HTR-8/SVneo (cell line): ENCODE measurements at places on chromosomes 12 and 14.

DNA sequence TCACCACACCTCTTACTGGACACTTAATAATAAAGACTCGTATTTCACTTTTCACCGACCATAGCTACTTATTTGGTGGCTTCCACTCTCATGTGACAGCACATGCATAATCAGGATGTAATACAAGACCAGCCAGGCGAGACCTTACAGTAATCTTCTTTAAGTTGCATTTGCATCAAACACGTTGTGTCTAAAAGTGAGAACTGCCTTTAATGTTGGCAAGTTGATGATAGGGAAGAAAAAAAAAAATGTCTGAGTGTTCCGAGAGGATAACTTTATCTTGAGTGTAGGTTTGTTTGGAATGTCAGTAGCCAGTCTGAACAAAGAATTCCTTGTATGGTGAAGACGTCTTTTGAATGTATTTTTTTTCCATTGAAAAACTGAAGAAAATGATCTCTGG is 440.4 kb downstream of the ADAMTS20 start:
- DNase-seq = no peak

GRCh38 chr12:49894751-49895148 is 8.9 kb downstream of the FAIM2 start:
- no peak for DNase-seq

GRCh38 chr12:58381546-58381945 is 440.2 kb downstream of the ATP23 start:
- no peak for DNase-seq

- no peak for DNase-seq
These were observed 1.0 kb downstream of the NUP37 start for GRCh38 chr12:102118874-102119273.

- peak; percentile 87 for DNase-seq
These were observed 24.0 kb downstream of the CCDC85C start for GRCh38 chr14:99579903-99580571.
